IPS DF 6.9 (cell line): ENCODE measurements at places on chromosomes 4 and X.

- DNase-seq = no peak
Measured at GRCh38 chr4:152935631-152936445, at the start of gene FHDC1. TSS of gene FHDC1 (plus strand) at chr4:152936323. CDS start at chr4:152943058, 6,735 bp downstream.

DNA sequence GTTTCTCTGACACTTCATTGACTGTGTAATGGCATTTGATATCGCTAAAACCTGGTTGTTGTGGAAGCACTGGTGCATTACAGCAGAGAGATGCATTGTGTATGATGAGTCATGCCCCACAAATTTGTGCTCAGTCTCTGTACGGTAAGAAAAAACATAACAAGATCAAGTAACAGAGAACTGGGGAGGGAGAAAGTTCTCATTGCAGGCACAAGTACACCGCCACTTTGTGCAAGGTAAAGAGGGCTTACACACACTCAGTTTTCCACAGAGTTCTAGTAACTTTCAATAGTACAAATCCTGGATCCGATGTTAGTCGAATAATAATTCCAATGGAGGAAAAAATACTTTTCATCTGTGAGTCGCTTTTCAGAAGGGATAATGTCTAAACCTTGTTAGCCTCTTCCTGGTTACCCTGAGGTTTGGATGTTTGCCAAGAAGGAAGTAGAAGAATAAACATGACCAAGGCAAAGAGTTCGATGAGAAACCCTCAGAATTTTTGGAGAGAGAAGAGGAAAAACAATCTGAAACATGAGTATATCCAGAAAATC, 512.5 kb upstream of the SLIT2 start:
- no peak for DNase-seq

DNA sequence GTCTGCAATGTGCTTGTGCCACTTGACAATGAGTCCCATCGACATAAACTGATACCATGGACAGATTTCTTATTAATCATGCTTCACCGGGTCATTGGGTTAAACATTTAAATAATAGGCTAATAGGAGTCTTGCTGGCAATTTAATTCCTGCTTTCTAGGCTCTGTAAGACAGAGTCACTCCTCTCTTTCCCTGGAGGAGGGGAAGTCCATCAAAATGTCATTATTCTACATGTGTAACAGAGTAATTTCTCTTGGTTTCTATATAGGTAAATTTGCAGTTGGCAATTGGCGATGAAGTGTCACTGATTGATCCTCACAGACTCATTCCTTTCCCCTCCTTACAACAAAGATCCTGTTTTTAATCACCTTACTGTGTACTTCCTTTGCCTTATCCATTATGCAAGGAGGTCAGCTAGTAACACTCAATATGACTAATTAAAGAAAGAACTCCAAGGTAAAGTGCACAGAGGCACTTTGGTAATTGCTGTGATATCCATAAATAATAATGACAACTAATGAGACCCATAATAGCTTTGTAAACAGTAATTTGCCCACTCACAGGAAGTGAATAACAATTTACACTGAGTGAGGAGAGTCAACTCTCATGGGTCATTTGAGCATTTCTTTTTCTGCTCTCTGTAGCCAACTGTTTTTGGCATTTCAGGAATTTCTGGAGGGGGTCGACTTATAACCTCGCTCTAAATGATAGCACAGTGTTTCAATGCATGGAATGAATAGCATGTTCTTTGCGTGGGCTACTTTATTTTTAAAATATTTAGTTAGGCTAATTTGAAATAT, 184.0 kb downstream of the UGT8 start:
- no peak for DNase-seq

DNA sequence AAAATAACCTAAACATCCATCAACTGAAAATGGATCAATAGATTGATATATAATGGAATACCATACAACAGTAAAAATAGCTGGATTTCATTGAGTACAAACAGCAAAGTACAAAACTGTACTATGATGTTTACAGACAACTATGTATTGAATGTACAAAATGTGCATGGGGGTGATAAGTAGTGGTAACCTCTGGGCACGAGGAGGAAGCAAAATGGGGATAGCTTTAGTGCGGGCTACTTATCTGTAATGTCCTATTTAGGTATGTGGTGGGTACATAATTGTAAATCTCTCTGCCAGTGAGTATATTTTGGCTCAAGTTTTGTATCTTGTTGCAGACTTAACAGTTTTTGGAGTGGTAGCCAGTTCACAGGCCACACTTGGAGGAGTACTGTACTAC, 123.6 kb downstream of the STAG2 start:
- no peak for DNase-seq

- DNase-seq = no peak
Measured at GRCh38 chrX:31590581-31591114, 518.8 kb upstream of the FTHL17 start.
